Activated CD8-positive, alpha-beta memory T cell treated with anti-CD3 and anti-CD28 coated beads, Interleukin-2, amount 10 ng/mL, durations not matched to agents 7 days and 5 days (primary cell): ENCODE measurements at places on chromosomes 1 and 21.

GRCh38 chr1:24018611-24019580, 38.8 kb upstream of the SRSF10 start:
- no peak for DNase-seq

DNA sequence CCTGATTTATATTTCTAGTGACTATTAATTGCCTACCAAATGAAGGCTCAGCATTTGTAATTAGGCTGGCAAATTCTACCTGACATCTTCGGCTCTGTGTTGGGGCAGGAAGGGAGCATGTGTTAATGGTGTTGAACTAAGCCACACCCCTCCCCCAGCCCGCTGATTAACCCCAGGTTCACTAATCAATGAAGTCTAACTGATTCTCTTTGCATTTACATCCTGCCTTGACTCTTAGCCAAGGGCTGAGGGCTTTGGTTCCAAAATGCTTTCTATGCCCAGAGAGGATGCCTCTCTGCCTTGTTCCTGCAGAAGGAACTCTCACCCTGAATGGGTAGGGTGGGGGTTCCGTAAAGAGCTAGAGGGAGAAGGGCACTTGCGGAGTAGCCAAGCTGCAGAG, 393.1 kb downstream of the CAMTA1 start:
- DNase-seq, result no peak

DNA sequence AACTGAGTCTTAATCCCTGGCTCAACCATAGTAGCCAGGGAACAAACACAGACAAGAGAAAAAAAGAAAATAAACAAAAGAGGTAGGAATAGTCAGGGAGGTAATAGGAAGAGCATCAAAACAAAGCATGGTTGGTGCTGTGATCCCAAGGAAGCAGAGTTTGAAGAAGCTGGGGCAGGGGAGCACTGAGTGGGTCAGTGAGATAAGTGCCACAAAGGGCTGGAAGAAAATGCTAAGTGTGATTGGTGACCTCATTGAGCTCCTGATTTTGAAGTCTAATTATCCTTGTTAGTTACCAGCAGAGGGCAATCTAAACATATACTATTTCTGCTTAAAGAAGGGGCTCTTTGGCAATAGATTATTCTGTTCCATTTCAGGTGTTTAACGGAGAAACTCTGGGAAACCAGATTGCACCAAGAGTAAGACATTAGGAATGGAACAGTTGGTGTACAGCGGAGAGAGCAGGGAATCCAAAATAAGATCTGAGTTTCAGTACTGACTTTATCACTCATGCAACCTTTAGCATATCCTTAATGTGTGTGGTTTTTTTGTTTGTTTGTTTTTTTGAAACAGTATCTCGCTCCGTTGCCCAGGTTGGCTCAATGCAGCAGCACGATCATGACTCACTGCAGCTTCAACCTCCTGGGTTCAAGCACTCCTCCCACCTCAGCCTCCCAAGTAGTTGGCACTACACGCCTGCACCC, 30.7 kb upstream of the KIAA1614 start:
- no peak for DNase-seq

GRCh38 chr1:178934546-178934945, 63.7 kb upstream of the ANGPTL1 start:
- no peak for DNase-seq

DNA sequence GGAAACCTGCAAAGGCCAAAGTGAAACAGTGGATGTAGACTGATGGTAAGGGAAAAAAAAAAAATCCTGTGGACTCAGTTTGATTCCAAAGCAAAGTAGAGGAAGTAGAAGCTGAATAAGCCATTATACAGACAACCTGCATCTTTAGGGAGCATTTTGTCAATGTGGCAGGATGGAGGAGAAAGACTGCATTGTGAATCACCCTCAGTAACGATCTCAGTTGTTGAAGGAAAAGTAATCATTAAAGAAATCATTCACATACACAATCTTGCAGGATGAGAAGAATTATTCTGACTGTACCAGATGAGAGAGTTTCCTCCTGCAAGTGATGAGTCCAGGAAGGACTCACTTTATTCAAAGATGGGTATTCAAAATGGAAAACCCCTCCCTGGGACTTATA, 45.1 kb upstream of the TRIM67 start:
- DNase-seq, result no peak

GRCh38 chr1:145720878-145721671, 1.8 kb downstream of the CD160 start:
- peak; percentile 82 for DNase-seq

- DNase-seq, result no peak
These were observed 29.9 kb upstream of the TMEM222 start for GRCh38 chr1:27292106-27292505.

DNA sequence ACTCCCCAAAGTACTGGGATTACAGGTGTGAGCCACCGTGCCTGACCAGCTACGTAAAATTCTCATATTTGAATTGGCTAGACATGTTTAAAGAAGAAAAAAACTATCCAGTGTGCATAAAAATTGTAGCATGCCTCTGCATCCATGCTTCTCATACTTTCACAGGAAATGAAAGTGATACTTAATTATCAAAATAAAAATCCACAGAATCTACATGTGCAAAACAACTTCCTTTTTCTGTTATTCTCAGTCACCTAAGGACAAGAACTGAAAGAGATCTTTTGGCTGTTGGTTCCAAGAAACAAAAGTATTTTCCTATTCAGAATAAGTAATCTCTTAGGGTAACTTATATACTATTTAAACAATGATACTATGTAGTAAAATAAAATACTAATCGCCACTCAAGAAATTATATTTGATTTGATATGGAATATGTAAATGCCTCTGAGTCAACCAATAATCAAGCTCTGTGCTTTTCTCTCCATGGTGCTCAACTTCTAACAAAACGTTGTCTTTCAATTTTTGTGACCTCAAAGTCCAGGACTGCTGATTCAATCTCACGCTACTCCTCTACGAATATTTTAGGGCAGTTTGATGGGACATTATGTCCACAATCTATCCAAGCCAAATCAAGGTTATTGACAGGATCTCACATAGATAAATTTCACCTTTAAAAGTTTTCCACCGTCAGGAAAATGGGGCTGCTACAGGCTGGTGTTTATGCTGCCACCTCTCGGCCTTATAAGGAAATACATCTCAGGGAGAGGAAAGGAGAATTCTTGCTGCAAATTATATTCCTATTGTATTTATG, 102.7 kb downstream of the ZNF281 start:
- no peak for DNase-seq

DNA sequence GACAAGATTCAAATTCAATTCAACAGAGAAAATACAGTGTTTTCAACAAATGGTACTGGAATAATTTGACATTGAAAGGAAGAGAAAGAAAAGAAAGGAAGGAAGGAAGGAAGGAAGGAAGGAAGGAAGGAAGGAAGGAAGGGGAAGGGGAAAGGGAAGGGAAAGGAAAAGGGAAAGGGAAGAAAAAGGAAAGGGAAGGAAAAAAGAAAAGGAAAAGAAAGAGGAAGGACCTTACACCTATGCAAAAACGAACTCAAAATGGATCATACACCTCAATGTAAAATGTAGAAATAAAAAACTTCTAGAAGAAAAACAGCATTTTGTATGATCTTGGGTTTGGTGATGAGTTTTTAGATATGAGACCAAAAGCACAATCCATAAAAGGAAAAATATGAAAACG, 19.9 kb upstream of the NMNAT2 start:
- no peak for DNase-seq

GRCh38 chr1:96723377-96723776, 1.8 kb downstream of the PTBP2 start:
- DNase-seq, result no peak

- DNase-seq, result no peak
These were observed 7.0 kb upstream of the C1orf116 start for GRCh38 chr1:207039380-207040180.

DNA sequence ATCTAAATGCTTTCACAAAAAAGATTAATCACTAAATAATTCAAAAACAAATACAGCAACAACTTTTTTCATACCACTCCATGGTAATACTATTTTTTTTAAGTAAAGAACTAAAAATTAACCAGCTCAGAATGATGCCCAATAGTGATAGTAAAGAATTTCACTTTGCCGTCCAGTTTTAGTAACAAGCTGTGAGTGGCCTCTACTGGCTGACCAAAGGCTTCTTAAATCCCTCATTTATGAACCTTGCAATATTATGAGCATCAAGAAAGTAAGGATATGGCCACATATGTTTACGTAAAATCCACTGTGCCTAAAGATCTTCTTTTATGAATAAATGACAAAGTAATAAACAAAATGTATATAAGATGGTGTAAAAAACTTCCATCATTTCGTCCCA, 108.6 kb downstream of the GPATCH2 start:
- DNase-seq, result no peak

GRCh38 chr1:56179543-56179942, 399.8 kb downstream of the PLPP3 start:
- no peak for DNase-seq

GRCh38 chr1:187911820-187912219, 1083.1 kb downstream of the PLA2G4A start:
- no peak for DNase-seq

DNA sequence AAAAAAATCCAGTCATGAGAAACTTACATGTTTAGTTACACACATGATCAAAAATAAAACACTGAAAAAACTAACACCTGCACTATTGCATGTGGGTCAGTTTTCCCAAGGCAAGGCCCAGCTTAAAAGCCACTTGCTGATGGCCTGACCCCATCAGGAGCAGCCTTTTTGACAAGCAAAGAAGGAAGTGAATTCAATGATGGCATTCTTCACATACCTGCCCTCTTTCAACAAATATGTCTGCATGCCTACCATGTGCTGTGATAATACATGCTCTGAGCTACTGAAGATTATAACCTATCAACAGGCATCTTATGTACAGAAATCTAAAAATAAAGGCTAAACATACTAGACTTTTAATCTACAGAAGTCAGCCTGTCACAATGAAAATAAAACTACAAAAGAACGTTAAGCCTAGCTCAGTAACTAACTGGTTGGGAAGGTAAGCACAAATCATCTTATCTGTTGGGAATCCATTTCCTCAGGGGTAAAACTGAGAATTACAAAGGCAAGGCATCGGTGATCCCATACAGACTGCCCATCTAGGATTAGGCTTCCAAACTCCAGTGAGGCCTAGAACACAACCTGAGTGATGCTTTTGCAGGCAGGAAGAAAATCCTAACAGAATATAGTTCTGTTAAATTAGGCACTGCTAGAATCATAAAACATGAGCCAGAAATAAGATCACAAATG, 14.5 kb downstream of the SORT1 start:
- DNase-seq, result no peak

DNA sequence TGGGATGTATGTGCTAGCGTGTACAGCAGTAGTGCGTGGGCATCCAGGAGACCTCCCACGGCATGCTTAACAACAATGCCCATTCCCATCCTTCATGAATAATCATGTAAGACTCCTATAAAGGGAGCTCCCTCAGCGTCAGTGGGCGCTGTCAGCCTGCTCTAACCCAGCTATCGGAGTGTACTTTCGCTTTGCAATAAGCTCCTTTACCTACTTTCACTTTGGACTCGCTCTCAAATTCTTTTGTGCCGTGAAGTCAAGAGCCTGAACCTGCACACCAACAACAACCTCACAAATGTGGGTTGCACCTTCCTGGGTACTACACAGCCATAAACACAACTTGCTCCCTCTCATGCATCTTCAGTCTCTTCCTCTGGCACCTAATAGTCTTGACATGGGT, 114.8 kb upstream of the PAXBP1 start:
- peak; percentile 54 for DNase-seq

- DNase-seq, result peak; percentile 92
These were observed 50.8 kb downstream of the TOMM20 start for GRCh38 chr1:235077571-235078479.

DNA sequence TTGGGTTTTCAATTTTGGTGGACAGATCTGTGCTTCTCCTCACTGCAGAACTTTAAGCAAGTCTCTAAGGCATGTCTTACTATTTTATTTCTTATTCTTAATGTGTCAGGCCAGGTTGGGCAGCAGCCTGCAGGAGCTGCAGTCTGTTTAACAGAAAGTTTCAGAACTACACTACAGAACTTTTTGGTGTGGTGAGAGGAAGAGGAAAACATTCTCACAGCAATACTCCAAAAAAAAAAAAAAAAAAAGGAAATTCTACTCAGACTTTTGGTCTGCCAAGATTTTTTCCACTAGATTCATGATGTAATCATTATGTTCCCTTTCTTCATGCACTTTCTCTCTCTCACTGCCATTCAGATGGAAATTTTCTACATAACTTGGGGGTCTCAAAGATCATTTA, 255.2 kb downstream of the COL11A1 start:
- DNase-seq, result no peak

- DNase-seq, result peak; percentile 83
These were observed 36.0 kb upstream of the IL19 start for GRCh38 chr1:206734499-206735142.

DNA sequence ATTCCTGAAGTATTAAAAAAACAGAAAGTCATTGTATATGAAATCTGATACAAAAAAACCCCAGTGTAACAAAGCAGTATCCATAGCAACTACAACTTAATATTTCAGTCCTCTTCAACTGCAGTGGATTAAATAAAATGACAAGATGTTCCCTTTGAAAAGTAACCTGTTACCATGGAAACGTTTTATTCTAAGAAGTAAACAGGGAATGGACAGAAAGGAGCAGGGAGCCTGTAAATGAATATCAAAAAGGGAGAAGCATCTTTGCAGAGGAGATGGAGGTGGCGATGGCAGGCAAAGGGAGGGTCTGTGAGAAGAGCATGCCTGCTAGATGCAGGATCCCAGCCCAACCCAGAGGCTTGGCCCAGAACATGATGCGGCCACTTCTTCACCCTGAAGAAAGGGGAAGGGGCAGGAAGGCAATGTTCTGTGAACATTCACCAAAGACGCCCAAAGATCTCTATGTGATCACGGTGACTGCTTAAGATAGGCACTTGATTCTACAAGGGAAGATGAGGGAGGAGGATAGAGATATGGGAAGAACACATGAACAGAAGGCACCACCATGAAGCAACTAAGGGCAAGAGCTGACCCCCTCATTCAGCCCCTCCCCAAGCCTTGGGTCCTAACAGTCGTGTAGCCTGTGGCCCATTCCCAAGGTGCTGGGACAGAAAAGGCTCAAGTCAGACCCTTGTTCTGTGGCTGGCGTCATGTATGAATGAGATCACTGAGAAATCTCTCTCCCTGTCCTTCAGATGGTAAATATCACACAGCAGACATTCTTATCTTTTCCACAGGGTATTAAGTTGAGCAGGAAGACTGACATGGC, 200.0 kb downstream of the SLC45A1 start:
- no peak for DNase-seq

GRCh38 chr1:54395281-54395934, 10.8 kb downstream of the SSBP3 start:
- no peak for DNase-seq

DNA sequence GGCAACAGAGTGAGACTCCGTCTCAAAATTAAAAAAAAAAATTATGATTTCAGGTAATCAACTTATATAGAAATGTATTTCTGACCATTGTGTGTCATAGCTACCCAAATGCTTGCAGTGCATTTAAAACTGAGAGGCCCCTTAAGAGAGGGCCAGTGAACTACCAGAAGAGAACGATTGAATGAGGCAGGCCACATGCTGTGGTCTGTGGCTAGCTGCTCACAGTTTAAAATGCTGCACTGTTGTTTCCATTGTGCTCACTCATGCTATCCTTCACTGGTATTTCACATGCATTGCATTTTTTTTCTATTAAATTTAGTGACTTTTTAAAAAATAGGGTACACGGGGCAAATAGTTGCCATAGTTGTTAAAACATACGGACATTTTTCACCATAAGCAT, 26.0 kb downstream of the CHML start:
- peak; percentile 53 for DNase-seq

GRCh38 chr1:97245026-97245425, 523.4 kb downstream of the PTBP2 start:
- DNase-seq, result no peak
